ENCODE measurements at places on chromosomes 16 and 17. TPM values are rescaled to one million over a fixed set of nuclear protein-coding genes. Genes with fewer than 3 reads are reported as not detected.

The RILP gene
- 2.0 TPM for polyA plus RNA-seq

The TPSD1 gene
- not detected for polyA plus RNA-seq

The SOX8 gene
- polyA plus RNA-seq, result 0.03 TPM

The TBC1D3G gene
- not detected for polyA plus RNA-seq

The ITGAD gene
- 0.19 TPM for polyA plus RNA-seq

The PDILT gene
- polyA plus RNA-seq, result not detected

The ALKBH5 gene
- 63.3 TPM for polyA plus RNA-seq

The B3GNT9 gene
- 2.4 TPM for polyA plus RNA-seq

The IRX6 gene
- polyA plus RNA-seq, result 0.07 TPM
